ENCODE measurements at places on chromosomes 16 and 17. TPM values are rescaled to one million over a fixed set of nuclear protein-coding genes. Genes with fewer than 3 reads are reported as not detected.

DNA sequence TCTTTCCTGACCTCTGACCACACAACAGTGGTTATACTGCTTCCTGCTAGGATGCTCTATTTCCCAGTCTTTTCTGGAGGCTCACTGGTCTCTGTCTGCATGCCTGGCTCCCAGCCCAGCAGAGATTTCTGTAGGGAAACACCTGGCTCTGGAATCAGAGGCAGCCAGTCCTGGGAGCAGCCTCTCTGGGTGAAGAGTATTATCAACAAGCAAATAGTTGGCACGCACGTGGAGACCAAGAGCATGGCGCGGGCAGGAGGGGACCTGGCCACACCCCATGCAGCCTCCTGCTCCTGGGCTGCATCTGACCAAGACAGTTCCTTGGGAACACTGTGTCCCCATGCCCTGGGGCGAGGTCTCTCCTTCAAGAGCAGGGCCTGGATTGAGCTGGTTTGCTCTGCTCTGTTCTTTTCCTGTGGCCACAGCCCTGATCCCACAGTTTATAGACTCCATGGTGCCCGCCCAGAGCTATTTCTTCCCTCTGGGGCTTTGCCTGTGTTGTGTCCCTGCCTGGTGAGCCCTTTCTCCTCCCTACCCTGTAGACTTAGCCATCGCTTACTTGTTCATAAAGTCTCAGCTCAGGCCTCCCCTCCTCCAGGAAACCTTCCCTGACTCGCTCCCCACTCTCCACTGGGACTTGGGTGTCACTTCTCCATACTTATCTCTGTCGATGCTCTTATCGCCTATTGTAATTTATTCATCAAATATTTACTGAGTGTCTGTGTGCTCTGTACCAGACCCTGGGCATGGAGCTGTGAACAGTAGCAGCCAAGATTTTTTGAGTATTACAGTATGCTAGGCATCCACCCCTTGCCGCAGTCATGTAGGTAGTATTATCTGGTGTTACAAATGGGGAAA is 60.6 kb downstream of the SCNN1B start:
- peak; percentile 72 for ATAC-seq

DNA sequence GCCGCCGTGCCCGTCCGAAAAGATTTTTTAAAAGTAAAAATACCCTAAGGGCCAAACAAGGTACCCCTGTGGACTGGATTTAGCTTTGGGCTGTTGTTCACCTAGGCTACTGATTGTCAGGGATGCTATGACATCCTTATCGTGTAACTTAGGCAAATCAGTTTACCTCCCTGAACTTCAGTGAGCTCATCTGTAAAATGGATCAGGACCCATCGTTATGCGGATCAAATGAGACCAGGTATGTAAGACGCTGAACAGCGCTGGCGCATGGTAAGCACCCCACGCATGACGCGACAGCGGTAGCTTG is 658 bp upstream of the ZNF771 start:
- ATAC-seq: no peak

GRCh38 chr17:80501741-80502577 is 25.6 kb upstream of the NPTX1 start:
- peak; percentile 44 for ATAC-seq

- ATAC-seq: peak; percentile 41
These were observed 83.5 kb downstream of the ADCY9 start for GRCh38 chr16:4032768-4033167.

GRCh38 chr16:83779886-83780285 is 27.9 kb upstream of the HSBP1 start:
- ATAC-seq: no peak

DNA sequence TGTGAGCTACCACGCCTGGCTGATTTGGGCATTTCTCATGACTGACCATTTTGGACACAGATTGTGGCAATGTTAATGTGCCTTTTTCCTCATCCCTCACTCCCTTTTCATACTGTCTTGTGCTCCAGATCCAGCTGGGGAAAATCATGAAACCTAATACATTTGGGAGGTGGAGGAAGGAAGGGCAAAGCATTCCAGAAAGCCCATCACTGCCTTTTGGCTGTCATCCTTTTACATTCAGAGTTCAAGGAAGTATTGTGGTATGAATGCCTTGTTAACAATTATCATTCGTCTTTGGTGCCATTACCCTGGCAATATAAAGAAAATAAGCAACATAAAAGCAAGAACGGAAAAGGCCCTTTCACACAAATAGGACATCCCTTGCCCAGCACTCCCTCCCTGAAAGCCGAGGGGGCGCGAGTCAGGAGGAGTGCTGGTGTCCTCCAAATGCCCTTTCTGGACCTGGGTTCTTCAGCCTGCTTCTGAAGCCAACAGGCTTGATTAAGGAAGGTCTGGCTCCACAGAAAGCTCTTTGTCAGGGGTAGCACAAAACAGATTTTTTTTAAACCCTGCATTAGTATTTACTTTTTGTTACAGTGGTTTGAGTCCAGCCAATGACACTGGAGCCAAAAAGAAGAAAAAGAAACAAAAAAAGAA is 20.1 kb downstream of the NMT1 start:
- ATAC-seq: no peak

CDK10 gene
- total RNA-seq: 27.6 TPM
